ENCODE measurements at places on chromosomes 12 and 14.

DNA sequence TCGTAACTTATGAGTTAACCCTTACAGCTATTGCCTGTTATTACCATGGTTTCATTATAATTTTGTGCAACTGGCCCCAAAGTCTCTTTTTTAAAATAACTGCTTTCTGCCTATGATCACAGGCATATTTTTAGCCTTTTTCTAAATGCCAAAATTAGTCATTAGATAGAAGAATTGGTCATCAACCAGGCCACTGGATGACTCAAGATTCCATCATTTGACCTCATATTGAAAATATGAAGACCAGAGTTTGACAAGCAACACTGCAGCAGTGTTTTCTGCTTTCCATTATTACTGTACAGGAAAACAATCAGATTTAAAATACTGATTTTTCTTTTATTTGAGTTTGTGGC, 54.7 kb upstream of the OTOGL start:
- DNase-seq, result peak; percentile 92

GRCh38 chr12:3381059-3382047, 109.7 kb upstream of the PRMT8 start:
- no peak for DNase-seq

GRCh38 chr14:51730098-51730497, 78.4 kb downstream of the FRMD6 start:
- no peak for DNase-seq

GRCh38 chr12:125229878-125230530, 164.8 kb downstream of the AACS start:
- no peak for DNase-seq

GRCh38 chr12:104546575-104546974, 89.8 kb downstream of the CHST11 start:
- no peak for DNase-seq

DNA sequence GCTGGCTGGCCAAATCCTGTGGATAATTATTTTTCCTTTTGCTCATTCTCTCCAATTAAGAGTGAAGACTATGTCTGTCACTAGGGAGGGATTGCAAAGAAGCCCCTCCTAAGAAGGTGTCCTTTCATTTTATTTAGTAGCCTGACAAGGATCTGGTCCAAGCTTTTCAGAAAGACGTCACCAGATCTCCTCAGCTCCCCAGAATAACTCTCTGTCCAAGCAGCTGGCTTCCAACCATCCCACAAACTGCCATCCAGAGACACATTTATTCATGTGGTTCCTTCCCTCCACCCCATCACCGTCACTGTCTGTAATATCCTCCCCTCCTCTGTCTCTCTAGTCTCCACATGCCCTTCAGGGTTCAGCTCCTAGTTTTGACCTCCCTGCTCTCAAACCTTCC, 69.9 kb downstream of the PPM1H start:
- DNase-seq, result peak; percentile 10
